ENCODE measurements at places on chromosomes 5 and 9. TPM values are rescaled to one million over a fixed set of nuclear protein-coding genes. Genes with fewer than 3 reads are reported as not detected.

Gene FBXO10
- 10.7 TPM for polyA plus RNA-seq

Gene SNCB
- polyA plus RNA-seq: 0.20 TPM

Gene GABRA1
- not detected for polyA plus RNA-seq

DNA sequence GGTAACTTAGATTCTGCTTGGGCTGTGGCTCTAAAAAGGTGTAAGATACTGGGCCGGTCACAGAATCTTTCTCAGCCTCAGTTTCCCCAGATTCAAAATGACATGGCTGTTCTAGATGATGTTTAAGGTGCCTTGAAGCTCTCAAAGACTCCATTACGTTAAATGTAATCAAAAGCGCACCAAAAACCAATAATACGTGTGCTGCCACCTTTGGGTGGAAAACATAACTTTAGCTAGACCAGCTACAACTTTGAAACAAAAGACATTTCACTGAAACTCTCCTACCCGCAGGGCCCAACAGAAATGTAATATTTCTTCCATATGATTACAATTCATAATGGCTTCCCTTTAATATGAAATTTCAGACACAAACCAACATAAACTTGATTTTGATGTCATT, 35.0 kb upstream of the PCSK5 start:
- no peak for DNase-seq

Gene PCDHGA9
- polyA plus RNA-seq: 6.4 TPM
